Stimulated activated CD8-positive, alpha-beta memory T cell treated with anti-CD3 and anti-CD28 coated beads, Interleukin-4, amount 100 ng/mL, for 4 hours (primary cell): ENCODE measurements at places on chromosomes 7 and 10.

DNA sequence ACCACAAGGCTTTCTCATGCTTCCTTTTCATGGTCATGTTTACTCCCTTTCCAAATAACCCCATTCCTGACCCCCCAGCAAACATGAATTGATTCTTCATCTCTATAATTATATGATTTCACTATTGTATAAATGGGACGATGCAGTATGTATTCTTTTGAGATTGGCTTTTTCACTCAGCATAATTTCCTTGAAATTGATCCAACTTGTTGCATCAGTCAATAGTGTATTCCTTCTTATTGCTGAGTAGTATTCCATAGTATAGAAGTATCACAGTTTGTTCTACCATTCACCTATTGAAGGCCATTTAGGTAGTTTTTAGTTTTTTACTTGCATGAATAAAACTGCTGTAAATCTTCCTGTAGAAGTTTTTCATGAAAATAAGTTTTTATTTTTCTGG lies 264.7 kb downstream of the BAMBI start:
- DNase-seq: no peak

DNA sequence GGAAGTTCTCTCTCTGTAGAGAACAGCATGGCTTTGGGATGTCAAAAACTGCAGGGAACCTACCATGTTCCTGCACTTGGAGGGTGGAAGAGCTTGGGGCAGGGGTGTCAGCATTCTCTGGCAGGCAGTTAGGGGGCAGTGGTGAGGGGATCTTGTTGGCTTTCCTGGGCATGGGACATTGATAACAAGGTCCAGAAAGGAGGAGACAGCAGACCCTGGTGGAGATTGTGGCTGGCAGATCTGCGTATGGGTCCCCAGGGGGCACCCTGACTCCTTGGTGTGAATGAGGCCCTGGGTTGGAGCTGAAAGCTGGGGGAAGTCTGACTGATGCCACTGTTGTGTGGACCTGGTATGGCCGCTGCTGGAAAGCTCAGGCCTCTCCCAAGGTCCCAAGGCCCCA lies 22.9 kb upstream of the CAMK2B start:
- DNase-seq: no peak

- no peak for DNase-seq
Measured at GRCh38 chr10:91197127-91197526, 23.3 kb upstream of the PCGF5 start.

DNA sequence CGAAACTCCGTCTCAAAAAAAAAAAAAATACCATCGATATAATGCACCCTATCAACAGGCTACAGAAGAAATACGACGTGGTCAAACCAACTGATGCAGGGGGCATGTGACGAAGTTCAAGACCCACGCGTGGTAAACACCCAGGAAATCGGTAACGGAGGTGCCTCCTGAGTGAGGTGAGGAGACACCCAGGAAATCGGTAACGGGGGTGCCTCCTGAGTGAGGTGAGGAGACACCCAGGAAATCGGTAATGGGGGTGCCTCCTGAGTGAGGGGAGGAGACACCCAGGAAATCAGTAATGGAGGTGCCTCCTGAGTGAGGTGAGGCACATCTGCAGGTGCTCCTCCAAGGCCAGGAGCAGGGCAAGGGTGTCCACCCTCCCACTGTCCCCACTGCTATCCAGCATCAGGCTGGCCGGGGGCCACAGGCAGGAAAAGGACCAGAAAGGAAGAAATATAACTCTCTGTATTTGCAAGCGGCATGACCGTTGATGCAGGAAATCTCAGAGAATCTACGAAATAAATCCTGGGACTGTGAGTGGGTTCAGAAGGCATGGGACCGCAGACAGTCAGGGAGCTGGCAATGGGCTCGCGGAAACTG lies 10.7 kb upstream of the GPR146 start:
- DNase-seq: no peak

GRCh38 chr10:20100171-20100570 lies 283.9 kb downstream of the PLXDC2 start:
- DNase-seq: no peak

DNA sequence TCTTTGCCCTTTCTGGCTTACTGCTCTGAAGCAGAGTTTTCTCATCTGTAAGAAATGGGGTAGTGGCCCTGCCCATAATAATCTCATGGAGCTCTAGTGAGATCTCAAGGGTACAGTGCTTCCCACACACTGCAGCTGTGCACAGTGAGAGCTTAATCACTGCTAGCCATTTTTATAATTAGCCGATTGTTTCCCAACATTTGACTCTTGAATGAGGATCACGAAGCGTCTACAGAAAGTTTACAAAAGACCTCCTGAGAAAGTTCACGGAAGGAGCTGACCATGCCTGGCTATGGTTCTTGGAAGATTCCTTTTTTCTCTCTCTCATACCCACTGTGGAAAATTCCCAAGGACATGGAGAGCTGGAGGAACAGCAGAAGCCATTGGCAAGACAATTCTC lies 70.4 kb downstream of the FAM171A1 start:
- DNase-seq: no peak

DNA sequence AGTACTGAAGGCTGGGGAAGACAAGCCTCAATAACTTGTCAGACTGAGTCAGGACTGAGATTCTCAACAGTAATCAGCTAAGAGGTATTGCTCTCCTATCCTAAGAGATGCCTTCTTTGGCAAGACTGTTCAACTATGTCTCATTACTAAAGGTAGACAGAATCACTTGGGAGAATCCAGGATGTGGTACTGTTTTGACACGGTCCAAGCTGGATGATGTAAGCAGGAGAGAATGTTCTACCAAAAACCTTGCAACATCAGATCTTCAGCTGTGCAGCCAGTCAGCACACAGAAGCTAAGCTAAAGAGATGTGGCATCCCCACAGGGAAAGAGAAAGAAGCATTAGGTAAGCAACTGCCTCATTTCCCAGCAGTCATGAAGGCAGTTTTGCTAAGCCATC lies 391.4 kb downstream of the NRG3 start:
- no peak for DNase-seq

GRCh38 chr10:96456296-96456840 lies 57.4 kb downstream of the TLL2 start:
- DNase-seq: no peak

DNA sequence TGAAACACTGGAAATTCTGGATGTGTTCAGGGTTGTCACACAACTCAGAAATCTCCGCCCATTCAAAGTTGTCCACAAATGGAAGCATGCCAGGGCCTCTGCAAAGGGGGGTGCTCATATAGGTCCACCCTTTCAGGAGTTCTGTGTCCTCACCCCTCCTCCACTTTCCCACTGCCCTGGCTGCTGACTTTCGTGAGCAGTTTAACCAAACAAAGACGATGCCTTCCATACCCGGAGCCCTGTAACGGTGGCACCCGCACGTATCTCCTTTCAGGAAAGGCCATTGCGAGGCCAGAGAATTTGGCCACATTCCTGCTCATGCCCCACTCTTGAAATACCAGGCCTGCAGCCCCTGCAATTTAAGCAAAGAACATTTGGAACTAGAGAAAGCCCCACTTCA lies 1.4 kb downstream of the CPXM2 start:
- DNase-seq: no peak

- no peak for DNase-seq
Measured at GRCh38 chr10:128759174-128759573, 633.0 kb upstream of the MKI67 start.
